ENCODE measurements at places on chromosomes 3 and 15.

DNA sequence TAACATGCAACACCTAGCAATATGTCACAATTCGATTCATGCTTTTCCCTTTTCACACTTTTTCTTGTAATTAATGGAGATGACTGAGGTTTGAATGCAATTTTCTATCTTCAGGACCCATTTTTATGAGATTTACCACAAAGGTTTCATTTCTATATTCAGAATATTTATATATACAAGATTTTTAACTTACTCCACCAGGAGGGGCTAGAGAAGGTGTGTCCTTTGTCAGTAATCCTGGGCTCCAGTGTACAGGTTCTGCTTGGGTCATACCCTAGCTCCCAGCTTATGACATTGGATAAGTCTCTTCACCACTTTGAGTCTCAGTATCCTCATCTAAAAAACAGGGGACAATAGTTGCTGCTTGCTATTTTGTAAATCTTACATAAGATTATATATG is 95.7 kb upstream of the SLC24A5 start:
- DNase-seq = no peak

- no peak for DNase-seq
Measured at GRCh38 chr3:176785171-176785570, 412.1 kb downstream of the TBL1XR1 start.

DNA sequence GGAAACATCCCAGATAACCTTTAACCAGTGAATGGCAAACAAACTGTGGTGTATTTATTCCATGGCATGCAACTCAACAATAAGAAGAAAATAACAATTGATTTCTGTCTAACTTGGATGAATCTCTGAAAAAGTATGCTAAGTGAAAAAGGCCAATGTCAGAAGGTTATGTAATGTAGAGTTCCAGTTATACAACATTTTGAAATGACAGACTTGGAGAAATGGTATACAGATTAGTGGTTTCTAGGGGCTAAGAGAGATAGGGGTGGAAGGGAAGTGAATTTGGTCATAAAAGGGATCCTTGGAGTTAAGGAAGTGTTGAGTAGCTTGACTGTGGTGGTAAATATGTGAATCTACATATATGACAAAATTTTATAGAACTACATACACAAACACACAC is 269.4 kb upstream of the SUCLG2 start:
- no peak for DNase-seq

DNA sequence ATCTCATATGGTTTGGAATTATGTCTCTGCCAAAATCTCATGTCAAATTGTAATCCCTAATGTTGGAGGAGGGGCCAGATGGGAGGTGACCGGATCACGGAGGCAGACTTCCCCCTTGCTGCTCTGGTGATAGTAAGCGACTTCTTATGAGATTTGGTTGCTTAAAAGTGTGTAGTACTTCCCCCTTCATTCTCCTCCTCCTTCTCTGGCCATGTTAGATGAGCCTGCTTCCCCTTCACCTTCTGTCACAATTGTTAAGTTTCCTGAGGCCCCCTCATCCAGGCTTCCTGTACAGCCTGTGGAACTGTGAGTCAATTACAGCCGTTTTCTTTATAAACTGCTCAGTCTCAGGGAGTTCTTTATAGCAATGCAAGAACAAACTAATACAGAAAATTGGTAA is 51.1 kb downstream of the NEDD4 start:
- DNase-seq = no peak

DNA sequence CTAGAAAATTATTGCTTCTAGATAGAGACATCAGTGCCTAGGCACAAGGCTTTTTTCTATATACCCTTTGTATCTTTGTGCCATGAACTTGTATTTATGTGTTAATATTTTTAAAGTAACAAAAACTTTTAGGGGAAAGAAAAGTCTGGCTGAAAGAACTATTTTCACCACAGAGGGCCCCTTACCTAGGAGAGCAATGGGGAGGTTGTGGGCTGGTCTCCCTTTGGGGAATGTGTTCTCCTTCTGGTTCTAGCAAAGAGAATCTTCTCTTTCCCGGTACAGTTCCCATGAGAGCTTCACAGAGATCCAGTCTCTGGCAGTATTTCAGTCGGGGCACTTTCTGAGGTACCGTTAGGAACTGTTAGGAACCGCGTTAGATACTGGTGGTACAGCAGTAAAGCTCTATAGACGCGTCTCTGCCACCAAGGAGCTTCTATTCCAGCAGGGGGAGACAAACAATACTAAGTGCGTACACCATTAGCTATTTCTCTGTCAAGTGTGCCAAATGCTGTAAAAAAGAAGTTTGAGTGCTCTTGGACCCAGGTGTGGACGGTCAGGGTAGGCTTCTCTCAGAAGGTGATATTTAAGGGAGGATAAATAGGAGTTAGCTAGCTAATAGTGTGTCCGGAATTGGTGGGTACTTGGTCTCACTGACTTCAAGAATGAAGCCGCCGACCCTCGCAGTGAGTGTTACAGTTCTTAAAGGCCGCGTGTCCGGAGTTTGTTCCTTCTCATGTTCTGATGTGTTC is 4.6 kb upstream of the EPB42 start:
- peak; percentile 22 for DNase-seq

GRCh38 chr15:33780011-33780768 is 188.1 kb upstream of the CHRM5 start:
- DNase-seq = no peak

DNA sequence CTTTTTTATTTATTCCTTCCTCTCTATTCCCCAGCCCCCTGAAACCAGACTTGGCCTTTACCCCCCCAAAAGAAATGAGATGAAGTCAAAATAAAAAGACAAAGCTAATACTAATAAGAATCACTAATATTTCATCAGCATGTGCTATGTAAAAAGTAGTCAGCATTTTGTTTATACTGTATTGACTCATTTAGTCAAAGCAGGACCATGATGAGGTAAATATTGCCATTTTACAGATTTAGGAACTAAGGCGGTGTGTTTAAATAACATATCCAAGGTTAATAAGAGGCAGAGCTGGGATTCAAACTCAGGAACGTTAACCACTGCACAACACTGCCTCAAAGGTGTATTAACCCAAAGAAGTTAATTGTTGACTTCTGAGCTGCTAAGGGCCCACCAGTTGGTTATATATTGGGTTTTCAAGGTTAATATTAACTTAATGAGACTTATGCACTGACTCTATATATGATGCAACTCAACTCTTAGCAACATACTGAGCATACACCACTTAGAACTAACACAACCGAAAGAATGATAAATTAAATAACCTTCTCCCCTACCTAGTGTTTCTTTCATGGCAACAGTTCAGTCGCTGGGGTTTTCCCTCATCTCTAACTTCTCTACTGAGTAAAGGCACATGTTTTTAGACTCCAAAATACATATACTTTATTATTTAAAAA is 34.7 kb downstream of the FOXP1 start:
- DNase-seq = no peak

All from NCI-H1092 treated with DMSO at 0.1 percent for 48 hours (cell line).